ENCODE measurements at places on chromosomes 12 and 14. TPM values are rescaled to one million over a fixed set of nuclear protein-coding genes. Genes with fewer than 3 reads are reported as not detected.

The APOF gene
- total RNA-seq, result not detected

The ETNK1 gene
- 33.3 TPM for total RNA-seq

The TMEM63C gene
- under 0.01 TPM for total RNA-seq

The KLHL33 gene
- total RNA-seq, result under 0.01 TPM

The PTMS gene
- 17.2 TPM for total RNA-seq

The GUCY2C gene
- total RNA-seq, result not detected

The HHIPL1 gene
- total RNA-seq, result 0.56 TPM

The CISTR gene
- total RNA-seq, result not detected

- DNase-seq, result peak; percentile 16
- H3K4me3 ChIP-seq, result no peak overlapping the region
- no peaks in the 10 kb centered on the region for H3K4me1 ChIP-seq
Measured at GRCh38 chr14:28635387-28635786, 131.2 kb upstream of the FOXG1 start.

- H3K36me3 ChIP-seq, result peaks cover 15% of the 10 kb centered on the region
- H3K4me3 ChIP-seq, result peak within 1 kb of the TSS; percentile 86
- H3K27me3 ChIP-seq, result no peaks in the 10 kb centered on the region
- peak within 1 kb of the TSS; percentile 98 for H3K27ac ChIP-seq
- peak; percentile 85 for DNase-seq
Measured at GRCh38 chr12:6341417-6342139, at the start of gene TNFRSF1A. TSS of gene TNFRSF1A (minus strand) at chr12:6342076. CDS start at chr12:6341814, 262 bp downstream.

- H3K4me3 ChIP-seq, result peak overlapping the region; percentile 21
- DNase-seq, result peak; percentile 97
- H3K27ac ChIP-seq, result peak overlapping the region; percentile 7
- H3K27me3 ChIP-seq, result no peaks in the 10 kb centered on the region
- peaks cover 4% of the 10 kb centered on the region for H3K4me1 ChIP-seq
Measured at GRCh38 chr12:88493636-88494035, 86.6 kb downstream of the KITLG start.

DNA sequence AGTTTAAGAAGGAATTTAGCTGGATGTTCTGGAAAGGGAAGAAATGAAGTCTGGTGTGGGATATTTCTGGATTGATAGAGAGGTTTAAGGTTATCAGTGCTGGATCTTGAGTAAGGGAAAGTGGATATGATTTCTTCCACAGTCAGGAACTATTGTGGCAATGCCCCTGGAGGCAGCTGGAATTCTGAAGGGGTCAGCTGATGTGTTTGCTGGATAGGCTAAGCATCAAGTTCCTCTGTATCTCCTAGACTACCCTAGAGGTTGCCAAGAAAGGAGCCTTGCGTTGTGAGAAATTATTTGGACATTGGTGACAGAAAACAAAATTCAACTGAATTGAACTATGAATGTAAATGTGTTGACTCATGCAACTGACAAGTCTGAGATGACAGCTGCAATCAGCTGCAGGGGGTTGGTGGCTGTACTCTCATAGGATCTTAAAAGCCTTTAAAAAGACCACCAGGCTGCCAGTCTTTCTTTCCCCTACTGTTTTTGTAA is 244.4 kb downstream of the ATXN7L3B start:
- H3K4me1 ChIP-seq, result no peaks in the 10 kb centered on the region
- H3K36me3 ChIP-seq, result no peaks in the 10 kb centered on the region
- no peak overlapping the region for H3K27ac ChIP-seq

DNA sequence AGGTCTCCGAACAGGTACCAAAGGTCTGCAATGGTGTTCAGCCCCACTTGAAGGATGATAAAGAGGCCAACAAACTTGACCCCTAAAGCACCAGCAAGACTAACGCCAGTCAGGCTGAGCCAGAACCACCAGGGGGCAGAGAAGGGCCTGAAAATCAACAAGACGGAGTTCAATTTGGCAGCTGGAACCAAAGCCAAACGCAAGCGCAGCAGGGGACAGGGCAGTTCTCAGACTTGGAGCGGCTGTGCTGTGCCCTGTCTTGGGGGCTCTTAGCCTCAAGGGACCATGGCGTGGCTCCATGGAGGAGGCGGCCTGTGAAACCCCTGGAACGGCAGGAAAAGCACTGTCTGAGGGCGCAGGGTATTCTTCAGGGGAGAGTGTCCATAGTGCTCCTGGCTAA is 19.6 kb downstream of the POMT2 start:
- peak; percentile 85 for DNase-seq
- H3K36me3 ChIP-seq, result peaks cover 9% of the 10 kb centered on the region
- H3K4me3 ChIP-seq, result no peak overlapping the region
- peaks cover 10% of the 10 kb centered on the region for H3K4me1 ChIP-seq

- no peaks in the 10 kb centered on the region for H3K27me3 ChIP-seq
- H3K27ac ChIP-seq, result peak overlapping the region; percentile 61
- peak overlapping the region; percentile 89 for H3K4me3 ChIP-seq
- DNase-seq, result no peak
Measured at GRCh38 chr14:105247715-105248367, 492 bp upstream of the BTBD6 start.

DNA sequence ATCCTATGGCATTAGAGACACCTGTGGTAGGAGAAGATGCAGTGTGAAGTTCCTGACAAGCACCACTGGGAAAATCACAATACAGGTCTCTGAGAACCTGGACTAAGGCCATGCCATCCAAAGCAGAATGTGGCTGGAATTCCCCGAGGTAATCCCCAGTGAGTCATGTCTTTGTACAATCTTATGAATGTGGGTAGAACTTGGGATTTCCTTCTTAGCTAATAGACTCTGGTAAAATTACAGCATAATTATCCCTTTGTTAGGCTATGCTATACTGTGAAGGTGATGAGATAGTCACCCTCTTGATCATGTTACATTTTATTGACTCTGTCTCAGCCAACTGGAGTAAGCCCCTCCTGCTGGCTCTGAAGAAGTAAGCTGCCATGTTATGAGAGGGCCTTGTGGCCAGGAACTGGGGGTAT is 224.3 kb upstream of the DCN start:
- H3K4me3 ChIP-seq, result no peak overlapping the region
- no peak for DNase-seq
- no peaks in the 10 kb centered on the region for H3K36me3 ChIP-seq

Measured in IMR-90 (cell line).